ENCODE measurements at places on chromosomes 12 and 14.

DNA sequence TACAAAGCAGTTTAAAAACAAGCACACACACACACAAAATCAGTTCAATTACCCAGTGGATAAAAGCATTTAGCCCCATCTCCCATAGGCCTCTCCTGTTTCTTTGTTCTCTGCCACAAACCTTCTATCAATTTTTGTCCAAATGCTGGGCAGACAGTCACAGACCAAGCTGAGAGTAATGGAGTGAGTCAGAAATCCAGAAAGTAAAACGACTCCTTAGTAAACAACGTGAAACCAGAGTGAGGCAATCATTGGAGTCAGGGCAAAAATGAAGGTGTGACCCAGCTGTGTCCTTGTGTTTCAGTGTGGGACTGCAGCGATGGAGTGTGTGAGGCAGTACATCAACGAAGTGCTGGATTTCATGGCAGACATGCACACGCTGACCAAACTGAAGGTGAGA is 102.0 kb downstream of the PRIMA1 start:
- no peak for DNase-seq

GRCh38 chr12:108307006-108307405 is 32.1 kb downstream of the CMKLR1 start:
- DNase-seq: no peak

- no peak for DNase-seq
Measured at GRCh38 chr14:77584809-77585208, 31.6 kb downstream of the SPTLC2 start.

- DNase-seq: no peak
Measured at GRCh38 chr14:72535485-72535884, 358.4 kb downstream of the DPF3 start.

GRCh38 chr12:132575661-132576060 is 34.7 kb downstream of the LRCOL1 start:
- no peak for DNase-seq
